ENCODE measurements at places on chromosomes 5 and 9.
A peak's percentile ranks its signal among the peaks of the same experiment; 100 is the strongest.

DNA sequence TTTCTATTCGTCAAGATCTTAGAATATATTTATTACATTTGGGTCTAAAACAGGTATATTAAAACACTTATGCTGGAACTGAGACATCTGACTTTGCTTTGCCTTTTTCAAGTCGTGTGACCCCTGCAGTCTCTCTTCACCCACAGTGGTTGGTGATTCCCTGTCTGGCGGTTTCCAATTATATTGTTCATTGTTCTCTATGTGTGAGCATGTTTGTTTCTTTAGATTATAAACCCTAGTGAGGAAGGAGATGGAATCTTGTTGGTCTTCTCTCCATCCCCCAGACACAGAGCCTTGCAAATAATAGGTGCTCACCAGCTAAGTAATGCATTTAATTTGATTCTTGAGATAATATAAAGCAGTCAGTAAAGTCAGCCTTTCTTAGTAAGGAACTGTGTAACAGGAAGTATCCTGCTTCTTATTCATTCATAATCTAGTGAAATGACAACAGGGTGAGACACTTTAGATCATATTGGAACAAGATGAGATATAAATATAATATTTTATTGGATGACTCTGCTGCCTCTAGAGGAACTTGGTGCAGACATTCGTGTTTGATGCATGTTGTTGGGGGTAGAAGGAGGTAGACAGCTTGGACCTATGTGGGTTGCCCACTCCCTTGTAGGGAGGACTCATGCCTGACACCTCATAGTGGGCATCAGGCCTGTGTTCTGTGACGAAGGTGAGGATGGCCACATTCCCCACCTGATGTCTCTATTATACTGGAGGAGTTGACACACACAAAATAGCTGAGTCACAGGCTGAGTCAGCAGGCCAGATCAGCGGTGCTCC, 88.1 kb downstream of the FGF1 start:
- DNase-seq: no peak

GRCh38 chr9:125160750-125161149, 17.4 kb upstream of the SCAI start:
- DNase-seq: no peak

DNA sequence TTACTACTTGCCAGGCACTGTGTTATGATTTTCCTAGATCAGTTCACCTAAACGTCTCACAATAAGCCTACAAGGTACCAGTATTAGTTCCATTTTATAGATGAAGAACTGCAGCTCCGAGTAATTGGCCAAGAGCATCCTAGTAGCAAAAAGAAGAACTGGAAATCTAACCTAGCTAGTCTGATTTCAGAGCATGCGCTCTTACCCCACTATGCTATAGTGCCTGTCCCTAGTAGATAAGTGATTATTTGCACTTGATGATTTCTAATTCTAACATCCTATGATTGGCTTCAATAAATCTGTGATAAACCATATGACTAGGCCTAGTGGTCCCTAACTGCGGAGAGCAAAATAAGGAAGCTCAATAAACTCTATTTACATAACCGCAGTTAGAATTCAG, 7.1 kb upstream of the PLAC8L1 start:
- no peak for DNase-seq

- no peak for DNase-seq
These were observed 453.3 kb downstream of the KIF4B start for GRCh38 chr5:155466851-155467250.

DNA sequence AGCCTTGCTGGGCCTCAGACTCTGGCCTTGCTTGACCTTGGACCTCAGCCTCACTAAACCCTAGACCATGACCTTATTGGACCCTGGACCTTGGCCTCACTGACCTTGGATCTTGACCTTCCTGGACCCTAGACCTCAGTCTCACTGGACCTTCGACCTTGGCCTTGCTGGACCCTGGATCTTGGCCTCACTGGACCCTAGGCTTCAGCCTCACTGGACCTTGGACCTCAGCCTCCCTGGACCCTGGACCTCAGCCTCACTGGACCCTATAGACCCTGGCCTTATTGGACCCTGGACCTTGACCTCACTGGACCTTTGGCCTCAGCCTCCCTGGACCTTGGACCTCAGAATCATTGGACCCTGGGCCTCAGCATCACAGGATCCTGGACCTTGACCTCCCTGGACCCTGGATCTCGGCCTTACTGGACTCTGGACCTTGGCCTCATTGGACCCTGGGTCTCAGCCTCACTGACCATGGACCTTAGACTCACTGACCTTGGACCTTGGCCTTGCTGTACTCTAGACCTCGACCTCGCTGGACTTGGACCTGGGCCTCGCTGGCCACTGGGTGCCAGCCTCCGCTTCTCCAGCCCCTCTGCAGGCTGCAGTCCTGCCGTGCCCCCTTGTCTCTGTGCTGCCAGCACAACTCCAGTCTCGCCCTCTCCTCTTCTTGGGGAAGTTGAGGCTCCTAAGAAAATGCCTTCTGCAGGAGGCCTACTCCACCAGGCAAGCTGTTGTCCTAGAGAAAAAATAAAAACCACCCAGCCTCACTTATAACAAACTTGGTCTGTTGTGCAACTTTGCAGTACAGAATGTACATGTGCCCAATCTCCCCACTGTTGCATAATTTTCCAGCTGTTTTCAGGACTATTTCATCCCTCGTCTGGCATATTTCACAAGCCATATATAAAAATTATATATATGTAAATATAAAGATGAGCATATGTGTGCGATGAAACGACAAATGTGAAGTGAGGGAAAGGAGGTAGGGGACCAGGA, 11.0 kb upstream of the ADAMTS2 start:
- DNase-seq: peak; percentile 42

DNA sequence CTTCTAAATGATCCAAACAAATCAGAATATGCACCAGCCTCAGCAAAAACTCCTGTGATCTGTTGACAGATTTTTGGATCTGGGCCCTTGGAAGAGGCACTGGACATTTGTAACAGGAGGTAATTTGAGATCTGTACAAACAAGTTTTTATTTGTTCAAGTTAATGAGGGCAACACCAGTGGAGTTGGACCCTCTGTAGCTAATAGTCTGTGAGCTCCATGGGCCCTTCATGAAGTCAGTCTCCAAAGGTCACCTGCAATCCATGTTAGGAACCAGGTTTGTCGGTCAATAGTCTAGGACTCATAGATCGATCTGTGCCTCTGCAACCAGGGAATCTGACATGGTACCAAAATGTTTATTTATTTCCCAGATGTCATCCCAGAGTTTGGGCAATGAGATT, 40.9 kb downstream of the PAM start:
- no peak for DNase-seq

GRCh38 chr5:147552897-147553296, 43.0 kb upstream of the DPYSL3 start:
- DNase-seq: no peak

- no peak for DNase-seq
These were observed 393.3 kb downstream of the PLK2 start for GRCh38 chr5:58066557-58066956.

DNA sequence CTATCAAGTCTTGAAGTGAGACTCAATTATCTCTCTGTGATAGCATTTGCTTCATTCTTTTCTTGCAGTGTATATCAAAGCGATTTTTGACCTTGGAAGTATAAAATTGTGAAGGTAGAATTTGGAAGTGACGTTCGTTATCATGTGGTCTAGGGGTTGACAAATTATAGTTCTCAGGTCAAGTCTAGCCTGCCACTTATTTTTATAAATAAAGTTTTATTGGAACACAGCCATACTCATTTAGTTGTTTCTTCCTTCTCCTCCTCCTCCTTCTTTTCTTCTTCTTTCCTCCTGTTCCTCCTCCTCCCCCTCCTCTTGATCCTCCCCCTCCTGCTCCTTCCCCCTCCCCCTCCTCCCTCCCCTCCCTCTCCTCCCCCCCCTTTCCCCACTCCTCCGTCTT, 38.0 kb downstream of the LRRTM2 start:
- no peak for DNase-seq

DNA sequence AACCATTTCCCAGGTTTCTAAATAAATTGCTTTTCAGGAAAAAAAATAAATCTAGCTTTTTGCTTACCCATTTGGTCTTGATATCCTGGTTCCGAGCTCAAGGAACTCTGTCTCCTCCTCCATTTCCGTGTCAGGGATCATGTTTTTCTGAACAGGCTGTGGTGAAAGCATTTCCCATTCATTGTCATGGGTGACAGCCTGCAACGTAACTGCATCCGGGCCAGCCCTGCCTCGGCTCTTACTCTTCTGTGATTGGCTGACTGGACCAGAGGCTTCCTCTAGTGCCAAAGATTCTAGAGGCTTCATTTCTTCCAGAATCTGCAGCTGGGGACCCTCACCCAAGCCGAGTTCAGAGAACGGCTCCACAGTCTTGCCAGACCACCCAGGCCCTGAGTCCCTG, 61.0 kb upstream of the PCA3 start:
- DNase-seq: no peak

DNA sequence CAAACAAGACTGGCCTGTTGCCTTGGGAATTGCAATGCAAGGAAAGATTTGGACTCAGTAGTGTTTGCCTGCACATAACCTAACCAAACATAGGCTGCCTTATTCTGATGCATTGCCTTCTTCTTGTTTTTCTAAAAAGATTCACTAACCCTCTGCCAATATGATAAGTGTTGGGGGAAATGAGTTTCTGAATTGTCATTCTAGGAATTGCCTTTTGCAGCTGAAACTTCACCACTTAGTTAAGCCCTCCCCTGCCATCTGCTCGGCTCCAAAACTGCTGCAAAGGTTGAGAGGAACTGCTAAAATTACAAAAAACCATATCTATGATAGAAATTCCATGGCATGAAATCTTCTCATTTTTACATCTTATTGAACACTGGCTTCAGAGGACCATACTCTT, 41.6 kb upstream of the SPATA31D4 start:
- no peak for DNase-seq

GRCh38 chr5:139681466-139681865, 33.3 kb downstream of the CXXC5 start:
- no peak for DNase-seq

DNA sequence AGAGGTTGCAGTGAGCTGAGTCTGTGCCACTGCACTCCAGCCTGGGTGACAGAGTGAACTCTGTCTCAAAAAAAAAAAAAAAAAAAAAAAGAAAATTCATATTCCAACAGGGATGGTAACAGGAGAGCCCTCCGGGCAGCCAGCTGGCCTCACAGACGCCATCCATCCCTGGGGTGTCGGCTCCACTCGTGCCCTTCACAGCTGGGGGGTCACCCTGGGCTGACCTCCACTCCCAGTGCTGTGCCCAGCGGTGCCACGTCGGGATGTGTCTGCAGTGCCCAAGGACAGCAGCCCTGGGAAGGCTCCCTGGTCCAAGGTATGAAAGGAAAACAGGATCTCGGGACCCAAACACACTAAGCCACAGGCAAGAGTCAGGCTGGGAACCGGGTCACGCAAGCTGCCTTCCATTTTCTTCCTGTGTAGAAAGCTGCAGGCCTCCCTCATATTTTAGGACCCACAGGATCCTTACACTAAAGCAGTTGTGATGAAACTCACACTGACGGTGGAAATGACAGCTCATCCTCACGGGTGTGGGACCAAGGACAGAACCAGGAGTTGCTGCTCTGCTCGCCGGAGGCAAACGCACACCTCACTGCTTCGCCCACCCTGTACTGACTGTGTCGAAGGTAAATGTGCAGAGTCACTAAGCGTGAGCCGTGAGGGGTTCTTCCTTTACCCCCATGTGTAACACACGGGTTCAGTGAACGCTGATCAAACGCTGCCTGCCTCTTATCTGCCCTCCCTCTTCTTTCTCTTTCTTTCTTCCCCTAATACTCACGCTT, 5.3 kb downstream of the SLC12A7 start:
- DNase-seq: no peak

Data from AG09309 (cell line).